NCI-H1694 treated with DMSO at 0.1 percent for 48 hours (cell line): ENCODE measurements at places on chromosomes 3 and 15.

GRCh38 chr3:28053759-28054158 lies 187.7 kb upstream of the CMC1 start:
- no peak for DNase-seq

DNA sequence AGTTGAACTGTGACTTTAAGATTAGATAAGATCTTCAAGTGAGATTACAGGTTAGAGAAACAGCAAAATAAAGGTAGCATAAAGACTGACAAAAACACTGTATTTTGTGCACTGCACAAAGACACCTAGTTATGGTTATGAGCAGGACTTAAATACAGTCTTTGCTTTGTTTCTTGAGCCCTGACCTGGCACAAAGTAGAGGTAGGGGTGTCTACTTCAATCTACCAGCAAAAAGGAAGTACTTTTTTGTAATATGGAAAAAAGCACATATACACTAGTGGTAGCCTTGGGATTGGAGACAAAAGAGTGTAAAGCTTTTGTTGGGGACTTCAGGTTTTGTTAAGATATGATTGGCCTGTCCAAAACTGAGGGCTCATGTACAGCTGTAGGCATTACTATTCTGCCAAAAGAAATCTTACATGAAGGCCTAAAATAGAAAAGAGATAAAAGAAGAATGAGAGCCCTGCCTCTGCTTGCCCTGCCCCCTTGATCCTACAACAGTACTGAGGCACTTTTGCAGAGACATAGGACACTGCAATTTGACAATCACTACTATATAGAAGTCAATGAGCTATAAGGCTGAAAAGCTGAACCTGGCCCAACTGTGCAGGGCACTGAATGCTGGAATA lies 194.3 kb downstream of the CBLB start:
- DNase-seq: no peak

DNA sequence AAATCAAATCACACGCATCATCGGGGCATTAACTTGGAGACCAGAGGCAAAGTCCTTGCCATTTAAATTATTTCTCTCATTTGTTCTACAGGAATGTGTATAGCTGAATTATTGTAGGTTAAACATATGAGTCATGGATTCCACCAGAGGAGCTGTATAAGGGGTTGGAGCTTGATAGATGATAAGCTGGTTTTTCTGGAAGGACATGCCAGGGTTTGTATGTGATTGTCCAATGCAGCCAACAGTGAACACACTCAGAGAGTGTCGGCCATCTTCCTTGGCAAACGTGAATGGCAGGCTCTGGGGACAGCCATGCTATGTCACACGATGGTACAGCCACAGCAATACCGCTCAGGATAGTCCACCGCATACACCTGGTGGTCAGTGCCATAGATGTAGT lies 25.1 kb downstream of the SSUH2 start:
- no peak for DNase-seq

DNA sequence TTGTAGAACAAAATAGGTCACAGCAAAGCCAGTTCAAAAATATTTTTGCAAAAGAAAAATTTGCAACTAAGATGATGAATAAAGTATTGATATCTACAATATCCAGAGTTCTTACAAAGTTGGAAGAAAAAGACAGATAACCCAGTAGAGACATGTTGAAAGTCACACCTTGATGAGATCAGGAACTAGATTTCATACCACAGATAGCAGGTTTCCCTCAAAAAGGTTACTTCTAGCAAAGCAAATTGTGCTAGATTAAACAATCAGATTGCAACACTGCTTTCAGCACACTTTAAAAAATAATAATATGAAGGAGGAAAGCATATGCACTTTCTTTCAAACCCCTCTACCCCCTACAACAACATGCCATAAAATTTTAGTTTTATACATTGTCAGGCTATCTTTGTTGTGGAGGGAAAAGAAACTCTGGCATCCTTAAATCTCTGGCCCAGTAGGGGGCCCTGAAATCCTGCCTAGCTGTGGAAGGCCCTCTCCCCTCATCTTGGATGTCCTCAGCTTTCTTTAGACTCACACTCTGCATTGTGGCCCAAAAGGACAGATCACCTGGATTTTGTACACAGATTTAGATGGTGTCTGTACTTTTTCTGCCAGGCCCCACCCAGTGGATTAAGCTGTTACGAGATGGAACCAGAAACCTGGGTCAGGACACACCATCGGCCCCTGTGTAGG lies 50.9 kb downstream of the CCR3 start:
- no peak for DNase-seq

GRCh38 chr3:104510131-104510849 lies 856.4 kb upstream of the ALCAM start:
- DNase-seq: no peak
